Neural crest cell (in vitro differentiated cells): ENCODE measurements at places on chromosomes 11 and 22. TPM values are rescaled to one million over a fixed set of nuclear protein-coding genes. Genes with fewer than 3 reads are reported as not detected.

THY1 gene
- total RNA-seq: 75.4 and 90.3 TPM in 2 replicates

PHOX2A gene
- total RNA-seq: 5.1 and 5.6 TPM in 2 replicates

C11orf87 gene
- total RNA-seq: 0.20 and 0.21 TPM in 2 replicates

LDHA gene
- total RNA-seq: 297 and 353 TPM in 2 replicates

ANO3 gene
- total RNA-seq: 0.33 and 0.39 TPM in 2 replicates

IL18 gene
- not detected in 2 replicates for total RNA-seq

CSNK1E gene
- 243 and 250 TPM in 2 replicates for total RNA-seq

PARVG gene
- 0.14 and 0.23 TPM in 2 replicates for total RNA-seq

SEZ6L gene
- total RNA-seq: 1.6 and 1.7 TPM in 2 replicates

TMEM151A gene
- 0.57 and 1.0 TPM in 2 replicates for total RNA-seq

PAX6 gene
- total RNA-seq: 83.7 and 86.7 TPM in 2 replicates

NELL1 gene
- 0.51 and 1.2 TPM in 2 replicates for total RNA-seq

OR10A4 gene
- total RNA-seq: not detected in 2 replicates

BTBD18 gene
- total RNA-seq: not detected in 2 replicates

DNAJB13 gene
- total RNA-seq: 0.32 and 0.35 TPM in 2 replicates

CST6 gene
- total RNA-seq: not detected in 2 replicates

CACNA1I gene
- total RNA-seq: 0.07 TPM in 2 replicates

TRIM29 gene
- total RNA-seq: not detected in 2 replicates

OR51F2 gene
- total RNA-seq: not detected in 2 replicates

OR4C12 gene
- not detected in 2 replicates for total RNA-seq

ZNF215 gene
- total RNA-seq: 10.2 and 11.2 TPM in 2 replicates

PNPLA5 gene
- total RNA-seq: not detected in 2 replicates

MB gene
- total RNA-seq: not detected in 2 replicates
